SK-MEL-5 (cell line): ENCODE measurements at places on chromosomes 4 and X.

DNA sequence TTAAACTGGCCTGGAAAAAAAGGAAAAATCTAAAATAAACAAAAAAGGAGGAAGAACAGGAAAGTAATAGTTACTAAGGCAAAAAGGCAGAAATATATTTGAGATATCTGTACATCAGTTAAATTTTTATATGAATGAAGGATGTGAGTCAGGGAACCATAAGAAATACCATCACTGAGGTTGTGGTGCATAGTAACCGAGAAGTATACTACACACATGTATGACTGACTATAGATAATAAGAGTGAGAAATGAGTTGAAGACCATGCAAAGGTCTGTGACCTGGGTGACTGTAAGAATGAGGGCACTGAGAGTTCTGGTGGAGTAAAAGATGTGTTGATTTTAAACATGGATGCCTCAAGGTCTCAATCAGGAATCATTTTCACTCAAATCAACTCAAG, 220.6 kb upstream of the FAM241A start:
- no peak for DNase-seq

DNA sequence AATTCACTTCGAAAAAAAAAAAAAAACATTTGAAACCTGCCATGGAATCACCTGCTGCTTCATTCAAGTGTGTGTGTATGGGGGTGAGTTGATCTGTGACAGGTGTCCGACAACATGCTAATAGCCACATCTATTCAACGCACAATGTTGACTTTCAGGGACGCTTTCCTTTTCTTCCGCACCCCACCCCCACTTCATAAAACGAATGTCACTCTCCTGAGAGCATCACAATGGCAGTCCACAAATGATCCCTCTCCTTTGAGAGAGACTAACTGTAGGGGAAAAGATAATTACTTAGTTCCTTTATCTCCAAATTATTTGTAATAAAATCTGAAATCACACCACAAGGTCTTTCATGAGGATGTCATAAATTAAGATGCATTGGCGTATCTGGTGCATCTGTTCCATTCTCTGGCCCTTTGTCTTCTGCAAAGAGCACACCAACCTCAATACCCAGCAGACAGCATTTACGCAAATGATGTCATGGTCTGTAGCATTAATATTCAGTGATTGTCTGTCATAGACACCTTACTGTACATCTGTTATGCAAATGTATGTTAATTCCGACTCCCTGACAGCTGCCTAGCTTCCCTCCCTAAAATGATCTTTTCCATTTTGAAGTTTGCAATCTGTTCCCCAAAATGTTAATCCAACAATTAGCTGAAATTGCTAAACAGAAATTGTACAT, 640.0 kb upstream of the BOD1L1 start:
- no peak for DNase-seq

GRCh38 chr4:141858437-141858836, 222.1 kb downstream of the IL15 start:
- no peak for DNase-seq

DNA sequence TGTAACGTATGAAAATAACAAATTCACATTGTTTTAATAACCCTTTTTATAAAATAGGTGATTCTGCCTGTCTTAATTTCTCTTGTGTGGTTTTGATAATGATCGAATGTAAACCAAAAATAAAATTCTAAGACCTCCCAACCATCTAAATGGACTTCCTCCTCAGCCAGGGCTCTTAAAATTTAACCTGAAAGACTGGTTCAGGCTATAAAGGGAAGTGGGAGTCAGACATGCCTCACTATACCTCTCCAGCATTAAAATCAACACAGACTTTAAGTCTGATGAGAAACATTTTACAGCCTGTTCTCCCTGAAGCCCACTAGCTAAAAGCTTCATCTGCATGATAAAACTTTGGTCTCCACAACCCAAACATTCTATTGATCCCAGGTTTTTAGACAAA, 97.6 kb upstream of the STIM2 start:
- no peak for DNase-seq

- DNase-seq = no peak
Measured at GRCh38 chr4:125359363-125359762, 44.6 kb downstream of the FAT4 start.

DNA sequence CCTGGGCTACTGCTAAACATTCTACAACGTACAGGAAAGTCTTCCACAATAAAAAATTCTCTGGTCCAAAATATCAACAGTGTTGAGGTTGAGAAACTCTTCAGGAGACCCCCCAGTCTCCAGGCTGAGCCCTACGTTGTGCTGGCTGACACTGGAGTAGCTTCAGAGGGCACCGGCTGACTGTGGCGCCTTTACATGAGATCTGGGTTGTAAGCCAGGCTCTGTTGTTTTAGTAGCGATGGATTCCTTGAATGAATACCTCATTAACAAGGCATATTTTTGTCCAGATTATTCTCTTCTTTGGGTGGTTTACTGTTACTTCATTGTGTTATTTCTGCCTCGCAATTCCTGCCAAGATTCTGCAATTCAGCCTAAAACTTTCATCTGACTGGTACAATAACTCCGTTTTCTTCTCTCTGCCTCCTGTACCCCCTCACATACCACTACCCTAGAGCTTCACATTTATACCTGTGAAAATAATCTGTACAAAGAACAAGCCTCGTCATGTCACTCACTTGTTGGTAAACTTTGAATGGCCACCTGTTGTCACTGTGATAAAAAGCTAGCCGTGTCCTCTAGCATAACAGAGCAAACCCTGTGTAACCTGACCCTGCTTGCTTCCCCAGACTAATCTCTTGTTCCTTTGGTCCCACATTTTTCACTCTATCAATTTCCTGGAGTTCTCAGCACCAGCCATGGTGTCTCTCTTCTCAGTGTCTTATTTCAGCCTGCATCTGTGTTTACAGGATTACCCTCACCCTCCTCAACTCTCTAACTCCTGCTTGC, 1476.1 kb upstream of the TENM3 start:
- DNase-seq = no peak

DNA sequence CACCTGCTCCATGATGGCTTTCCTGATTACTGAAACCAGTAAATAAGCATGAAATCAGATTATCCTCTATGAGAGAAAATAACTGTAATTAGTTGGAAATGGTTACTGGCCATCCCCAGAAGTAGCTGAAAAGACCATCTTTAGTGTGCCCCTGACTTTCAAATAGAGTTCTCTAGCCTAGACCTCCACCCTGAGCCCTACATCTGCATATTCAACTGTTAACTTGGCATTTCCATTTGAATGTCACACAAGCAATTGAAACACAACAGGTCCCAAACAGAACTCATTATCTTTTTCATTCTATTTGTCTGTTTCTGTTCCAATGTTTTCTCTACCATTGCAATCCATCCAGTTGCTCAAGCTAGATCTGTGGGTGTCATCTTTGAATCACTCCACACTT, 952.3 kb downstream of the RPA4 start:
- no peak for DNase-seq

GRCh38 chr4:14636563-14636962, 365.7 kb upstream of the CPEB2 start:
- DNase-seq = no peak

- DNase-seq = no peak
Measured at GRCh38 chrX:153302796-153303195, 18.8 kb downstream of the PNMA6F start.

DNA sequence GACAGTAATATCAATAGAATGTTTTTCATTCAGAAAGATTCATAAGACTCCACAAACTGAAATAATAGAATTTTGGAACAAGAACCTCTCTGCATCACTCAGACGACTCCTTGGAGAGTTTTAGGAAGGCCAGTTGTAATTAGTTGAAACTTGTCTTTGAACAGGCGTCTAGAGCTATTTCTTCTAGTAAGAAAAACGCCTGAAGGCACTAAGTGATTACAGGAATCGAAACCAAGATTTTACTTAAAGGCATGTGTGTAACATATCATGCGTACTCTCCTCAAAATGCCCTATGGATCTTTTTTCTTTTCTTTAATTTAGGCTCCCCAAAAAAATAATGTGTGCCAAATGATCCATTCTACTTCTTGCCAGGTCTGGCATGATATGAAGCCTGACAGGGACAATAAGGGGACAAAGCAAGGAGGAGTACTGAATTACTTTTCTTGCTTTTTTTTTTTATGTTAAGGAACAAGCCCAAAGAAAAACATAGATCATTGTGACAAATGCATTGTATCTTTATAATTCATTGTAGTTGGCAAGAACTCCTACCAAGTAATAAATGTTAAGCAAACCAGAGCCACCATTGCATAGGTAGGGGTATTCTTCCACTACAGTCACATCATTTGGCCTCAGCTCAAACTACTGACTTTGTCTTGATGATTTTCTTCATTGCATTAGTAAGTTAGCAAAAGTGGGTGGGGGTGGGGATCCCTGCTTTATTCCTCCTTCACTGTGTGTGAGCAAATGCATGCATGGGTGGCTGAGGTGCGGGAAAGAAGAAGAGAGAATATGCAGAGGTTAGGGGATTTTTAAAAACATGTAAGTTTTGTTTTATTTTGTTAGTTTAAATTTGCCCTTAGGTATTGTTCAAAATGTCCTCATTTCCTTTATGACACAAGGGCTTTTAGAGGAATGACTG, 79.9 kb upstream of the ATOH1 start:
- DNase-seq = peak; percentile 28

DNA sequence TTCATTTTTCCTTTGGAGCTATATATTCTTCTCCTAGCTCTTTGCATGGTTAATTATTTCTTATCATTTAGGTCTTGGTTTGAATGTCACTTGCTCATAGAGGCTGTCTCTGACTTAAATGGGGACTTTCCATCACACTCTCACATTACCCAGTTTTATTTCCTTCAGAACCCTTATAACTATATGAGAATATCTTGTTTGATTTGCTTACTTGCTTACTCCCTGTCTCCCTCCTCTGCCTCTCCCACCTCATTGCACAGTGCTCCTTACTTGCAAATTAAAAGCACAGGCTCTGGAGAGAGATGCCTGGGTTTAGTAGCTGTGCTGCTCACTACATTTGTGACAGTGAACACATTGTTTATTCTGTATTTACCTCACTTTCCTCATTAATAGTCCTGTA, 174.6 kb downstream of the SOWAHB start:
- peak; percentile 47 for DNase-seq

DNA sequence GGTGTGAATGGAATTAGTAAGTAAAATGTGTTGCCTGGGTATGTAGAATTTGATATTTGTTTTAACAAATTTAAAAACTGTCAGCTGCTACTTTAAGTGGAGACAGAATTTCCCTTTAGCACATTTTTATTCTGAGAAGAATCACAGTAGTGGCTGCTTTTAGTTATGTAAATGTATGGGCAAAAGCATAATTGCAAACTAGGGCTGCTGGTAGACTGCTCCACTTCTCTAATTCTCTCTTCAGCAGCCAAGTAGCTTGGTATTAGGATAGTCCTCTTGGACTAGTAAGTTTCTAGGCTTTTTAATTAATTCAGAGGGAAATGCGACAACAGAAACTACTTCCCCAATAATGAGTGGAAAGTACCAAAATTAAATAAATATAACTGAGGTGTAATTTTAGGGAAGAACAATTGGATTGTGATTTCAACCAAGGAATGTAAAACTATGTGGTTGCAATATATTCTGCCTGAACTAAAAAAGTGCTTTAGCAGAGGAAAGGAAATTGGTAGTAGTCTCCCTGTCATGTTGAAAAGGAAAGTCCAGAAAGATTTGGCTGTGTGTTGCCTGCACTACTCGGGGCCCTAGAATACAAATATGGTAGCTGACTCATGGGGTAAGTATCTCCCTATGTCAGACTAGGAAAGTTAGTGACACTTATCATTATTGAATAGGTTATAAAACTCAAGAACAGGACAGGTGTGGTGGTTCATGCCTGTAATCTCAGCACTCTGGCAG, 9.2 kb upstream of the EIF4E start:
- DNase-seq = no peak

GRCh38 chrX:74779175-74779574, 146.1 kb downstream of the NEXMIF start:
- no peak for DNase-seq

DNA sequence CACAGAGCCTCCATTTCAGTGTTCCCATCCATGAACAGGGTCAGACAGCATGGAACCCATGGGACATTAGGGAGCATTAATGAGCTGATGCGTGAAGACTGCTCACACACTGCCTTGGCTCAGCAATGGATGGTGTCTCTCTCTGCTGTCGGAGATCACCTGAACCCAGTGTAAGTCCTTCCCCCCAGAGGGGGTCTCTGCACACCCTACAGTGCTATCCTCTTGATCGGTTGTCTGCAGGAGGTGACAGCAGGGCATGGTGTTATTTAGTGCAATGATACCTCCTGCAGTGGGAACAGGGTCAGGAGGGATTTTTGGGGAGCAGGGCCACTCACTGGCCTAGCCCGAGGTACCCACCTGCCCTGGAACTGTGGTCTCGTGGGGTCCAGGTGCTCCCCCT, 25.6 kb downstream of the APELA start:
- no peak for DNase-seq

GRCh38 chr4:43047058-43047457, 154.5 kb downstream of the GRXCR1 start:
- DNase-seq = no peak

- DNase-seq = peak; percentile 10
Measured at GRCh38 chr4:112170451-112170993, 25.3 kb downstream of the FAM241A start.

DNA sequence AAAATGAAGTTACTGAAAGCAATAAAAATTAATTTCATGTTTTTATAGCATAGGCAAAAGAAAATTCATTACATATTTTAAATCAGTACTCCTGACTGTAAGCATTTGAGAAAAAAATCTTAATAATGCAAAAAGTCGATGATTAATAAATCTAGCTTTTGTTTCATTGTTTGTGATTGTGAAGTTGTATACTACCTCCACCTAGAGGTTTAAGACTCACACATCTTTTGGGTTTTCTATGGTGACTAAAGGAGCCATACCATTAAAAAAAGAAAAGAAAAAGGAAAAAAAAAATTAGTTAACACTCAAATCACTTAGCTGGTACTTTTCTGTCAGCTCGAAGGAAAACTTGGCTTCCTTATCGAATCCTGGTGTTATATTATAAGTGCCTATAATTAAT, 2.0 kb downstream of the GABRA2 start:
- no peak for DNase-seq

DNA sequence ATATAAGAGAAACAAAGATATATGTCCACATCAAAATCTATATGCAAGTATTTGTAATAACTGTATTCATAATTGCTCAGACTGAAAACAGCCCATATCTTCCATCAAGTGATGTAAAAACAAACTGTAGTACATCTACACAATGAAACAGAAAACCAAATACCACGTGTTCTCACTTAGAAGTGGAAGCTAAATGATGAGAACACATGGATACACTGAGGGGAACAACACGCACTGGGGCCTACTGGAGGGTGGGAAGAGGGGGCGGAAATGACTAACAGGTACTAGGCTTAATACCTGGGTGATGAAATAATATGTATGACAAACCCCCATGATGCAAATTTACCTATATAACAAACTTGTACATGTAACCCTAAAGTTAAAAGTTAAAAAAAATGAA, 42.7 kb downstream of the UBA6 start:
- DNase-seq = no peak

DNA sequence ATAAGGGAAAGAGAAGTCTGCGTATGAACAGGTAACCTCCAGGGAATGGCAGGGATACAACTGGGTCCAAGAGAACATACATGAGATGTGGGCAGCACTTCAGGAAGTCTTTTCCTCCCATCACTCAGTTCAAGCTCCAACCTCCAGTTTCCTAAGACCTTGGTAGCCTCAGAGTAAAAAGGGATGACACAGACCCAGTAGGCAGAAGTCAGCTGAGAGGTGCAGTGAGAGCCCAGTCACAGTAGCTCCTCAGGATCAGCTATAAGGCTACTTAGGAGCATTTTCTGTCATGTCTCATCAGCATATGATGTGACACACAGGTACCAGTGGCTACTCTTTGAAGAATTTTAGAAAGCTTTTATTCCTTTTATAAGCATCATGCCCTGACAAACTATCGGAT, 12.5 kb upstream of the STS start:
- DNase-seq = no peak

GRCh38 chr4:48518143-48518542, 28.1 kb downstream of the ZAR1 start:
- no peak for DNase-seq
